ENCODE measurements at places on chromosomes 2 and 18. TPM values are rescaled to one million over a fixed set of nuclear protein-coding genes. Genes with fewer than 3 reads are reported as not detected.

DNA sequence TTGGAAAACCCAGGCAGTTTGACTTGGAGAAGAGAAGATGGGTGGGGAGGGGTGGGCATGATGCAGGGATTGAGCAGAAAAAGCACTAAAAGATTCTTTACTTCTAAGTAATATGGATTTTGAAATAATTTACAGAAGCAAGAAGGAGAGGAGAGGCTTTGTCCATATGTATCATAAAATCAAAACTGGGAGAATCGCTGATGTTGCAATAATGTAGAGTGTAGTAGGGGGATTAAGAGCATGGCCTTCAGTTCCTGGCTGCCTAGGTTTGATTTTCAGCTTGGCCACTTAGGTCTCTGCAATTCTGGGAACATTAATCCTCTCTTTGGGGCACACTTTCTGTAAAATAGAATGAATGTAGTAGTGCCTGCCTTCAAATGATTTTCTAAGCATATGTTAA lies 1760.4 kb upstream of the CELF4 start:
- H3K27ac ChIP-seq: no peak overlapping the region
- no peaks in the 10 kb centered on the region for H3K4me1 ChIP-seq
- no peaks in the 10 kb centered on the region for H3K27me3 ChIP-seq

GRCh38 chr2:80459028-80459427 lies 154.5 kb upstream of the LRRTM1 start:
- no peak for DNase-seq
- no peaks in the 10 kb centered on the region for H3K27me3 ChIP-seq
- H3K27ac ChIP-seq: no peak overlapping the region
- no peak overlapping the region for H3K4me3 ChIP-seq
- no peaks in the 10 kb centered on the region for H3K4me1 ChIP-seq

GRCh38 chr18:73983970-73984369 lies 163.7 kb downstream of the FBXO15 start:
- H3K27me3 ChIP-seq: no peaks in the 10 kb centered on the region
- H3K4me3 ChIP-seq: no peak overlapping the region
- no peak overlapping the region for H3K27ac ChIP-seq
- DNase-seq: no peak
- H3K4me1 ChIP-seq: no peaks in the 10 kb centered on the region

- H3K27me3 ChIP-seq: no peaks in the 10 kb centered on the region
- no peaks in the 10 kb centered on the region for H3K36me3 ChIP-seq
- peaks cover 36% of the 10 kb centered on the region for H3K4me1 ChIP-seq
- no peak for DNase-seq
- no peak overlapping the region for H3K4me3 ChIP-seq
These were observed 75.3 kb upstream of the RIOK3 start for GRCh38 chr18:23377669-23378301.

- H3K27me3 ChIP-seq: no peaks in the 10 kb centered on the region
- no peaks in the 10 kb centered on the region for H3K4me1 ChIP-seq
- DNase-seq: no peak
- H3K4me3 ChIP-seq: no peak overlapping the region
These were observed 502.0 kb downstream of the SLC4A3 start for GRCh38 chr2:220129391-220129790.

DNA sequence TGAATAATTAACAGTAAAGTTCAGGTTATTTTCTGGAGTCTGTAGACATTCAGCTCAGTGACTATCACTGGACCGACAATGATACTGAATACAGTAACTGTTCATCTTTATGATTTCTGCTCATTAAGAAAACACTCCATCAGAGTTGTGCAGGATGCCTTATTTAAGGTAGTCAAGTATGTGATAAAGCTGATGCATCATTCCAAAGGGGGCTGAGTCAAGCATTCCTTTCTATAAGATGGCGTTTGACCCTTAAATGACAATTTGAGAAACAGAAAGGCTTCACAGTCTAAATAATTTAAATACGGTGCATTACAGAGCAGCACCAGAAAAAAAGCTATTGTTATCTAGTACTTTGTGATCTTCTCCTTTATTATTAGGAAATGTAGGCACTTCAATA lies 131.1 kb downstream of the CDH2 start:
- H3K27me3 ChIP-seq: no peaks in the 10 kb centered on the region
- no peak overlapping the region for H3K27ac ChIP-seq
- no peak overlapping the region for H3K4me3 ChIP-seq
- no peaks in the 10 kb centered on the region for H3K36me3 ChIP-seq
- no peaks in the 10 kb centered on the region for H3K4me1 ChIP-seq

- no peak overlapping the region for H3K27ac ChIP-seq
- H3K4me3 ChIP-seq: no peak overlapping the region
- no peak for DNase-seq
- H3K4me1 ChIP-seq: no peaks in the 10 kb centered on the region
- no peaks in the 10 kb centered on the region for H3K27me3 ChIP-seq
- H3K36me3 ChIP-seq: no peaks in the 10 kb centered on the region
These were observed 301.5 kb upstream of the TFPI start for GRCh38 chr2:187855689-187856088.

DNA sequence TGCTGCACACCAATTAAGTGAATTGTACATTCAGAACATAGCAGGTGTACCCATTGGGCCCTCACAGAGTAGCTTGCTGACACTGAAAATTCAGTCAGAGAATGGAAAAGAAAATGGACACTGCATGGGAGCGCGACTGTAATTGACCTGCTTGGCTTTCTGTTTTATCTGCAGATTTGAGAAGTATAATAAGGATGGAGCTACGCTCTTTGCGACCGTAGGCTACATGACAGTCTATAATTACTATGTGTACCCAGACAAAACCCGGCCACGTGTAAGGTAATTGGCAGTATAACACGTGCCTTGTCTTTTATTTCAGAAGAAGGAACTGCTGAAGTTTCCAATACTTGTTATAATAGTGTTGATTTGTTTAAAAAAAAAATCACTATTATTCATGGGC lies 33.5 kb upstream of the METAP1D start:
- H3K4me1 ChIP-seq: no peaks in the 10 kb centered on the region
- DNase-seq: no peak
- H3K36me3 ChIP-seq: no peaks in the 10 kb centered on the region
- no peak overlapping the region for H3K27ac ChIP-seq

GRCh38 chr2:160408959-160409291 lies 84.7 kb downstream of the RBMS1 start:
- peaks cover 59% of the 10 kb centered on the region for H3K4me1 ChIP-seq
- DNase-seq: no peak
- no peaks in the 10 kb centered on the region for H3K36me3 ChIP-seq
- peak overlapping the region; percentile 84 for H3K27ac ChIP-seq

- H3K27me3 ChIP-seq: no peaks in the 10 kb centered on the region
- no peak overlapping the region for H3K4me3 ChIP-seq
- H3K27ac ChIP-seq: no peak overlapping the region
- peaks cover 15% of the 10 kb centered on the region for H3K4me1 ChIP-seq
- no peak for DNase-seq
These were observed 51.4 kb upstream of the GPC1 start for GRCh38 chr2:240383871-240384700.

DNA sequence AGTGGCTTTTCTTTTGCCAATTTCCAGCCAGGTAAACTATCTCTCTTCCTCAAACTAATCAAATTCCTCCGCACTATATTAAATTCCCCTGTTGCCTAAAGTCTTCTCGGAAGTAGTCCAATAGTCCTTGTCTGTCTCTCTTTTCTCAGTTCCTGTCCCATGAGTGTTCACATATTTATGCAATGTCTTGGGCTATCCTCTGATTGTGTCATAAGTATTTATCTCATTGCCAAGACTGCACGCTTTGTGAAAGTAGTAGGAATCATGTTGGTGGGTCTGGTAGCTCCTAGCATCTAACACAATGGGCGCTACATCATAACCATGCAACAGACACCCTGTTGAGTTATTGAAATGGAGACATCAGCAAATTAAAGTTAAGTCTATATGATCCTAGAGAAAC lies 59.9 kb upstream of the POU3F3 start:
- no peak overlapping the region for H3K4me3 ChIP-seq
- no peaks in the 10 kb centered on the region for H3K4me1 ChIP-seq
- no peaks in the 10 kb centered on the region for H3K27me3 ChIP-seq
- H3K27ac ChIP-seq: no peak overlapping the region
- no peak for DNase-seq
- no peaks in the 10 kb centered on the region for H3K36me3 ChIP-seq

DNA sequence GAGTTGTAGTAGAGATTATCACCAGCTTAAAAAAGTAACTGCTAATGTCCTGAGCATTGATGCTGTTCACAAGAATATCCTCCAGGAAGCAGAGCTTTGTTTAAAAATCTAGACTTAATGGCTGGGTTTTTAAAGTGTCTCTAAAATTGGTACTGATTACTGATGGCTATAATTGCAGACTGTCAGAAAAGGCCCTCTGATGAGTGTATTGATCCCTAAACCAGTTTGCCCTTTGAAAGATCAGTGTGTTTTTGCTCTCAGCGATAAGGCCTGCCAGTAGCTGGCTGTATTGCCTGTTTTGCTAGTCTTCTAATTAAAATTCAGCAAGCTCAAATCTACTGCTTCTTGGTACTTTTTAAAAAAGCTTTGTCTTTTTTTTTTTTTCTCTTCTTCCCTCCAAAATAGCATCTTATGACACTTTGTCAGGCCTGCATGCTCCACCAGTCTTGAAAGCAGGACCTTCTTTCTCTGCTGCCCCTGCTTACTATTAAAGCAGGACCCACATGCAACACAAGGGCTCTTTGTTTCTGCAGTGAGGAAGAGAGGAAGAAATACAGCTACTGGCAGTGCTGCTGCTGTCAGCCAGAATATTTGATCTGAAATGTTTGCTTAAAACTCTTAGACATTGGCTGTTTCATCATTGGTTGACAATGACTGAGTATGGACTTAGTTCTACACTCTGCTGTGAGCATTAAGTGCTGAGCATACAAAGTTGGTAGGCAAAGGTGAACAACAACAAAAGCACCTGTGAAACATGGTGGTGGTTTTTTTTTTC lies 1.8 kb downstream of the SEC11C start:
- H3K27ac ChIP-seq: no peak overlapping the region
- peaks cover 5% of the 10 kb centered on the region for H3K4me1 ChIP-seq
- no peaks in the 10 kb centered on the region for H3K36me3 ChIP-seq
- no peak for DNase-seq
- H3K27me3 ChIP-seq: no peaks in the 10 kb centered on the region

- no peaks in the 10 kb centered on the region for H3K27me3 ChIP-seq
- no peak for DNase-seq
- no peak overlapping the region for H3K27ac ChIP-seq
- no peaks in the 10 kb centered on the region for H3K36me3 ChIP-seq
- H3K4me3 ChIP-seq: no peak overlapping the region
- peaks cover 19% of the 10 kb centered on the region for H3K4me1 ChIP-seq
These were observed 24.0 kb upstream of the SULT1C3 start for GRCh38 chr2:108215794-108216211.

GRCh38 chr2:241763551-241764274 lies 12.9 kb upstream of the GAL3ST2 start:
- no peak for DNase-seq
- no peaks in the 10 kb centered on the region for H3K27me3 ChIP-seq
- no peaks in the 10 kb centered on the region for H3K4me1 ChIP-seq
- no peak overlapping the region for H3K4me3 ChIP-seq
- H3K36me3 ChIP-seq: no peaks in the 10 kb centered on the region

DNA sequence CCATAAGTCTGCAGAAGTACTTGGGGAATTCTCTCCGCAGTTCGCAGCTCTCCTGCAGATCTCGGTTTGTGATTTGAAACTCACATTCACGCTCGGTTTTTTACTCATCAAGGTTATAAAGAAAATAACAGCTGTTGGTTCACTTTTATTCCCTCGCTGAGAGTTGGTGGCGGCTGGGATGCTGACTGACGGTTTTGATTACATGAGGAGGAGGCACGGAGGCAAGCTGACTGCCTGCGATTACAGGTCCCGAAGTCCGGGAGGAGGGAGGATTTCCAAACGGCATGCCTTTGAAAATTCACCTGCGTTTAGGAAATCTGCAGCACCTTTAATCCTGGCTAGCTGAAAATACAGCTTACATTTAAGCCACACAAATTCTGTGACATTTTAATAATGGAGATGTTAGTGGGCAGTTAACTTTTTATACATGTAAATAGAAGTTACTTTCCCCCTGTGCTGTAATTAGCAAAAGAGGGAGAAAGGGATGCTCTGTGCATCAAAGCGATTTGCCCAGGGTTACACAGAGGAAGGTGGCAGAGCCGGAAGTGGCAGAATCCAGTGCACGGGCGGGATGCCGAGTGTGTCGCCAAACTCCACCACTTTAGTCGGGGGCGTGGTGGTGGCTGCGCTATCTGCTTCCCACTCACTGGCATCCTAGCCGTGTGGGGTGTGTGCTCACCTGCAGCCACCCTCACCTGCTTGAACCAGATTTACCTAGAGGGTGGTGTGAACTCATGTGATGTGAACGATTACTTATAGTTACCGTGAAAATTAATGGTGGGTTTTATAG lies 14.7 kb downstream of the AGAP1 start:
- no peaks in the 10 kb centered on the region for H3K27me3 ChIP-seq
- no peaks in the 10 kb centered on the region for H3K36me3 ChIP-seq
- no peak overlapping the region for H3K27ac ChIP-seq

DNA sequence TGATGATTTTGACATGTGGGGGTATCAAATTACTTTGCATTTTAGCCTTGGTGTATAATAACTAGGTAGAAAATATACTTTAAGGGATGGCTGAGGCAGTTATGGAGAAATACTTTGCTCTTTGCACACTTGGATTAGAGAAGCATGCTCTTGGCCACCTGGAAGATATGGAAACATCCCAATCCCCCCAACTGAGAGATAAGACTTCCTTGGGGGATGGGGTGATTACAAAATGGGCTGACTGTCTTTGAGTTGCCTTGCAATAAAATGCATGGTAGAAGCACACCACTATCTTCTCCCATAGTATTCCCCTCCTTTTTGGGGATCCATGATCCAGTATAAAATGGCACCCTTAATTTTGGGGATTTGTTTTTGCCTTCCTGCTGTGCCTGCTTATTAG lies 15.1 kb upstream of the FAM98A start:
- H3K36me3 ChIP-seq: no peaks in the 10 kb centered on the region
- no peak overlapping the region for H3K27ac ChIP-seq
- H3K4me1 ChIP-seq: no peaks in the 10 kb centered on the region
- no peaks in the 10 kb centered on the region for H3K27me3 ChIP-seq

GRCh38 chr2:55951533-55951932 lies 28.0 kb upstream of the EFEMP1 start:
- no peaks in the 10 kb centered on the region for H3K27me3 ChIP-seq
- H3K4me3 ChIP-seq: no peak overlapping the region
- no peak for DNase-seq
- no peak overlapping the region for H3K27ac ChIP-seq

DNA sequence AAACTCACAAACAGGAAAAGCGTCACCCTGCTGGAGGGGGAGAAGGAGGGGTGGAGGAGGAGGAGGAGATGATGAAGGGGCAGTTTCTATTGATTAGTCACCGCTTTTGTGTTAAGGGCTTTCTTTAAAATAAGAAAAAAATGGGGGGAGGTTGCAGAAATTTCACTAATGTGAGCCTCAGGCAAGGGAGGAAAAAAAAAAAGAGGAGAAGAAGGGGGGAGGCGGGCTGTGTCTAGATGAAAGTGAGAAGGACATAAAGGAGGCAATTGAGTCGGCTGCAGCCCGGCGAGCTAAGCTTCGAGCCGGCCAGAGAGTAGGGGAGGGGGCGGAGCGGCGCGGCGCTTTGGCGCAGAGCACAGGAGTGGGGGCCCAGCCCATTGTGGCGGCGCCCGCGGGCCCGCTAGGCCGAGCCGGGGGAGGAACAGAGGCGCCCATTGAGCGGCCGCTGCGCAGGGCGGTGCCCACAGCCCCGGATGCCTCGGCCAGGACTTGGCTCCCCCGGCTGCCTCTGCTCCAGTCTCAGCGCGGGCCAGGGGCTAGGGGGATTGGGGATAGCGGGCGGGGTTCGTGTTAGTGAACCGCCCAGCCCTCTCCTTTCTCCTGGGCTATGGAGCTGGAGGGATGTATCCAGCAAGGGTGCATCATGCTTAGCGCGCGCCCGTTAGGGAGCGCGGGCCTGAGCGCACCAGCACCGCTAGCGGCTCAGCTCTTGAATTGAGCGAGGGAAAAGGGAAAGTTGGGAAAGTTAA lies 7.9 kb downstream of the PAX3 start:
- H3K36me3 ChIP-seq: no peaks in the 10 kb centered on the region
- H3K4me1 ChIP-seq: peaks cover 14% of the 10 kb centered on the region
- DNase-seq: no peak
- H3K27me3 ChIP-seq: peaks cover 29% of the 10 kb centered on the region
- H3K27ac ChIP-seq: no peak overlapping the region

Gene ZNF385B
- total RNA-seq: 11.5 TPM

Gene ZSWIM2
- not detected for total RNA-seq
